Stimulated activated CD8-positive, alpha-beta memory T cell treated with anti-CD3 and anti-CD28 coated beads, Interleukin-15, amount 100 ng/mL, for 4 hours (primary cell): ENCODE measurements at places on chromosomes 6 and 20.

- no peak for DNase-seq
Observed at GRCh38 chr6:160685762-160686450, 16.1 kb upstream of the PLG start.

DNA sequence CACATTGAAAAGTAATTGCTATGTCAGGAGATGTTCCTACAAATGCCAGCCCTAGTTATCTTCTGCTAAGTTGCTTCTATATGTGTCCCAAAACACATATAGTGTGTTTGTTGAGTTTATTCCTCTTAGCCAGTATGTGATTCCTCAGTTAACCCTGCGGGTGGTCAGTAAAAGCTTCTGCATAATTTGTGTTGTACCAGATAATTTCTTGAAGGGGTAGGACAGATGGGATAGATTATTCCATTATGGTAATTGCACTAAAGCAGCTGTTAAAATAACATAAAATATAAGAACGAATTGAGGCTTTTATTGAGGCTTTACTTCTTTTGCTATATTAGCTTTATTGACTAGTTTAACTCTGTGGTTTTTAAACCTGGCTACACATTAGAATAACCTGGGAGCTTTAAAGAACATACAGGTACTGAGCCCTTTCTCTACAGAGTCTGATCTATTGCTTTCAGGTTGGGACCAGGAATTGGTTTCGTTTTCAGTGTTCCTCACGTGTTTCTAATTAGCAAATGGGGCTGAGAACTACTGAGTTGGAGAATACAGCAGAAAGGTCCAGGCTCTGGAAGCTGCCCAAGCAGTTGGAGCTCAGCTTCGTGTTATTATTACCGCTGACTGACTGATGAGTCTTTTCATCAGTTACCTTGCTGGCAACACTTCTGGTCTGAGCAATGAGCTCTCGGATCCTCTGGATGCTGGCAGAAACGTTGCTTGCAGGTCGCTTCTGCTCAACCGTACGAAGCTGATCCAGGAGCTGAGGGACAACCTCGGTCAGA, 56.9 kb downstream of the FAM229B start:
- DNase-seq = no peak

- no peak for DNase-seq
Observed at GRCh38 chr6:71979911-71980310, 93.6 kb downstream of the RIMS1 start.

GRCh38 chr20:36218380-36219064, 17.8 kb upstream of the AAR2 start:
- no peak for DNase-seq
